Left forelimb (tissue), 1 donor: ENCODE measurements at places on chromosomes 6 and 20.

DNA sequence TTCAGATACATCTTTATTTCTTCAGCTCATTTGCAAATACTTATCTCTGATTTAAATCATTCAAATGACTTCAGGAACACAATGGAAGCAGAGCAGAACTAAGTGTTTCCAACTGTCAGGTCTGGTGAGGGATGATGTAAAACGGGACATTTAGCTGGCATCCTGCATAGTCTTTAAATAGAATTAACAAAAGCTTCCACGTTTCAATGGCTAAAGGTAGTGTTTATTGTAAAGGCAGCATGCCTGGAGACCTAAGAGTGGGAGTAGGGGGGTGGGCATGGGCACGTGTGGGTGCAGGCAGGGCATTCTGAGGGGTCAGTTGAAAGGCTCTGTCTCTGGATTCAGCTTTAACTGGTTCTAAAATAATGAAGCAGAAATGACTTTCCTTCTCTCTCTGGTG is 174.9 kb downstream of the PLCB1 start:
- DNase-seq, result no peak

- DNase-seq, result no peak
Measured at GRCh38 chr6:159754959-159755914, 6.6 kb upstream of the ACAT2 start.

DNA sequence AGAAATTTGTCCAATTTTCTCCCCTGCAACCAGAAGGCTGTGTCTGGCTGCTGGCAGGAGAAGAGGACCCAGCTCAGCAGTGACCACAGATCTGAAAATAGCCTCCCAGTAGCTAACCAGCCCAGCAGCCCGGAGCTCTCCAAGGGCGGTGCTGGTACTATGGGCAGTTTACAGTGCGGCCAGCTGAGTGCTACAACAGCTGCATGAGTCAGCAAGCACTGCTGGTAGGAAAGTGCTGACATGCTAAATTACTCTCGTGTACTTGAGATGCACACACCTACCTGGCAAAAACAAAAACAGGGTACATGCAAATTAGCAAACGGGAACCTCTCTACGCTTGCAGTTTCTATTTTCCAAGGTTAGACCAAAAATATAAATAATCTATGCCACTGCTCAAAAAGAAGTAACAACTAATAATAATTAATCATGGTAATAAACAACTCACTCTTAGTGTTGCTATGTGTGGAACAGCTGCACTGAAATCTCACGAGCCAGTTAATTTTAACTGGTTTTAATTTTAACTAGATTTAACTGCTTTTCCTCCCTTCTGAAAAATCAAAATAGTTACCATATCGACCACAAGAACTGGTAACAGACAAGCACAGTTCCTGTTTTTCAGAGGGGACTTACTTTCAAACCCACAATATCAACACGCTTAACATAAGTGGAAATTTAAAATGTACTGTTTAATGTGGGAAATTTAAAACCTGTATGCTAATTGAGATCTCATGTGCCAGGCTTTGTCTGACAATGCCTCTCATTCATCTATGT is 10.8 kb downstream of the BACH2 start:
- peak; percentile 80 for DNase-seq

- no peak for DNase-seq
Measured at GRCh38 chr6:124205921-124206320, 402.3 kb downstream of the NKAIN2 start.

- DNase-seq, result no peak
Measured at GRCh38 chr20:33693289-33693688, 7.1 kb upstream of the E2F1 start.

GRCh38 chr6:54519161-54519560 is 210.9 kb downstream of the TINAG start:
- no peak for DNase-seq

GRCh38 chr20:420721-421574 is 12.8 kb downstream of the RBCK1 start:
- DNase-seq, result no peak

DNA sequence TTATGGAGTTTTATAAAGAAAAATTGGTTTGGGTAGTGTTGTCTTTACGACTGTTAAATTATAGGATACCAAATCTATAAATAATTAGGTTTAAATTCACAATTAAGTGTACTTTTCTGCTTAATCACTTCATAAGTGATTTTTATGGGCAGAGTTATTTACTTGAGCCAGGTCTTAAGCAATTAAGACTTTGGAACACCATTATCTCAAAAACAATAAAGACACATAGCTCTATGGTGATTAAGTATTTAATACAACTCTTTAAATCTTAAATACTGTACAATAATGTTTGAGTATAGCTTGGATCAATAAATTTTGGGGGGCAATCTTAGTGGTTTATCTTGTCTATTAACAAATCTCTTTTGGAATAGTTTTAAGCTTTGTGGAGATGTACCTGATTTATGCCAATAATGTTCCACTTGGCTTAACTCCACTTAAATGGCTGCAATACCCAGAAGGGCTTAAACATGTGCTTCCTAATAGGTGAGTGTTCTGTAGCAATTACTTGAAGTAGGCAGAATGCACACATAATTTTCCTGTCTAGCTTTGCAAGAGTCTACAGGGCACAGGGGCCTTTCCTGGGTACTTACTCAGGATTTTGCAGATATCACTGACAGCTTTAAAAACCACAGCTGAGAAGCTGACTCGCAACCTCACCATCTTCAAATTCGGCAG is 7.5 kb downstream of the FERMT1 start:
- DNase-seq, result no peak

DNA sequence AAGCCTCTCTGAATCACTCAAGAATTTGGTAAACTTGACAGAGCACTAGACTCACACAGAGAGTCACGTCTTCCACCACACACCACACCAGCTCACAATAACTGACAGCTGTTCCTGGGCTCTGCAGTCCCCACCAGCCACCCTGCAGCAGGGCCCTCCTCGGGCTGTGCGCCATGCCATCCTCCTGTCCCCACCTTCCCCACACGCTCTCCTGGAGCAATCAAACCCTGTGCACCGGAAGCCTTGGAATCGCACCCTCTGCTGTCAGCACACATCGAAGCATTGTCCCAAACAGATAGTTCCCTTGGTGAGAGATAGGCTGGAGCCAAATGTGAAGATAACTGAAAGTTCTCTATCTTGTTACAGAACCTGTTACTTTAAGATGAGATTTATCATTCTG is 191.0 kb downstream of the TBXT start:
- no peak for DNase-seq

- DNase-seq, result no peak
Measured at GRCh38 chr6:64062960-64063683, 427.5 kb downstream of the PHF3 start.

GRCh38 chr6:163485388-163485851 is 70.9 kb downstream of the QKI start:
- DNase-seq, result no peak

- no peak for DNase-seq
Measured at GRCh38 chr6:90110971-90111370, 185.7 kb downstream of the BACH2 start.

DNA sequence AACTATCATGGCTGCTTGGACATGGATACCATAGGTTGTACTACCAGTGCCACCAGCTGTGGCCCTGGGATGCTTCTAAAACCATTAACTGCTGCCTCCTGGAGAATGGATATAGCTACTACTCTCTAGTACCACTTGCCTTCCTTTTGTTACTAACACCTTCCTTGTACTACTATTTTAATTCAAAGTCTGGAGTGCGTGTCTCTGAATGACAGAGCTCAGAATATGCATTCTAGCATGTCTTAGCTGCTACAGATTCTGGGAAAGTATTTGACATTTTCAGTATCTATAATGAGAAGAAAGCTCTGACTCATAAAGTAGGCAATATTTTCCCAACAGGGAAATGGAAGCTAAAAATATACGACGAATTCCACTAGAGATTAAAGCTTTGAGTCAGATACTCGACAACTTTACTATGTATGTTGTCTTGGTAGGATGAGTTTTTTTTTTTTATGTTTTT is 112.3 kb downstream of the PFDN4 start:
- DNase-seq, result no peak

DNA sequence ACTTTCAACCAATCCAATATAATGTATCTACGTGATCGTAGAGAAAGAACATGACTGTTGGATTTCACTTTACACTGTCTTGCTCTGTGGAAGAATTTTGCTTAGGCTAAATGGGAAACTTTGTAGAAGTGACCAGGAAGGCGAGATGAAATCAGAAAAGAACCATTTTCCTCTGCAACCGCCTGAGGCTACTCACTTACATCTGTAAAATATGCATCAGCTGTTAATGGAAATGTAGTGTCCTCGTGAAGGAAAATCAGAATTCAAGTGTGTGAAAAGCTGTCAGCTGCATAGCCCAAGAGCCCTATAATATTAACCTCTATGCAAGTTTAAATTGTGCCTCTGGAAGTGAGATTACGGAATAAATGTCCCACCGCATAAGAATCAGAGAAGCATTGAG is 277.9 kb downstream of the C6orf118 start:
- DNase-seq, result no peak

DNA sequence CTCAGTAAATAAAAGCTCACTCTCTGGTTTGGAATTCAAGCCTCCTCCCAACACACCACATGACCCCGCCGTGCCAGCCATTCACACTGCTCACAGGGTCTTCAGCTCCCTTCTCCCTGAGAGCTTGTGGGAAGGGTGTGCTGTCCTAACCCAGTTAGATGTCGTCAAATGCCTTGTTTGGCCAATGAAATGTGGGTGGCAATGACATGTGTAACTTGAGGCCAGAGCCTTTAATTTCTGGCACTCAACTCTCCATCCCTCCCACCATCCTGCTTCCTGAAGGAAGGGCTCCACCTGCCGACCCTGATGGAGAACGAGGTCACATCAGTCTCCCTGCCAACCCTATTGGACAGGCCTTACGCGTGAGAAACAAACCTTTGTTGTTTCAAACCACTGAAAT is 224.5 kb upstream of the AGPAT4 start:
- no peak for DNase-seq

- DNase-seq, result no peak
Measured at GRCh38 chr6:161242779-161243693, 30.8 kb downstream of the AGPAT4 start.

- DNase-seq, result no peak
Measured at GRCh38 chr6:25703005-25703404, 51.0 kb downstream of the SCGN start.

DNA sequence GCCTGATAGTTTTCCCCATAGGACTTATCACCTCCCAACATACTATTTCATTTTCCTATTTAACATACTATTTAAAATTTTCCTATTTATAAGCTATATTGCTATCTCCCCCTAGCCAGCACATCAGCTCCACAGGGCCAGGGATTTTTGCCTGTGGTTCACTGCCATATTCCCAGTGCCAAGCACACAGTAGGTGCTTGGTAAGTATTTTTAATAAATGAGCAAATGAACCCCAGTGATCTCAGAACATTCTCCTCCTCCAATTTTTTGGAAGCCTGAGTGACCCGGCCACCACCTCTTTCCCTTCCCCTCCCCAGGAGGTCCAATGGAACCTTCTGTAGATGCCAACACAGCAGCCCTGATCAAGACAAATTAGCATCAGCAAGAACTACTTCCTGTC is 33.3 kb downstream of the NFATC2 start:
- DNase-seq, result no peak

DNA sequence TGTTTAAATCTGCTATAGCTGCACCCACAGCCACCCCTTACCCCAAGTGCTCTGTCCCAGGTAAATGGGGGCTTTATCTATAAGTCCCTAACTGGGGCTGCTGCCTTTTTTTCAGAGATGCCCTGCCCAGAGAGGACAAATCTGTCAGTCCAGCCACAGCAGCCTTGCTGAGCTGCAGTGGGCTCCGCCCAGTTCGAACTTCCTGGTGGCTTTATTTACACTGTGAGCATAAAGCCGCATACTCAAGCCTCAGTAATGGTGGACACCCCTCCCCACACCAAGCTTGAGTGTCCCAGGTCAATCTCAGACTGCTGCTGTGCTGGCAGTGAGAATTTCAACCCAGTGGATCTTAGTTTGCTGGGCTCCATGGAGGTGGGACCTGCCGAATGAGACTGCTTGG is 505.2 kb downstream of the CBLN4 start:
- DNase-seq, result no peak

GRCh38 chr6:17768388-17768787 is 61.7 kb upstream of the NUP153 start:
- no peak for DNase-seq

DNA sequence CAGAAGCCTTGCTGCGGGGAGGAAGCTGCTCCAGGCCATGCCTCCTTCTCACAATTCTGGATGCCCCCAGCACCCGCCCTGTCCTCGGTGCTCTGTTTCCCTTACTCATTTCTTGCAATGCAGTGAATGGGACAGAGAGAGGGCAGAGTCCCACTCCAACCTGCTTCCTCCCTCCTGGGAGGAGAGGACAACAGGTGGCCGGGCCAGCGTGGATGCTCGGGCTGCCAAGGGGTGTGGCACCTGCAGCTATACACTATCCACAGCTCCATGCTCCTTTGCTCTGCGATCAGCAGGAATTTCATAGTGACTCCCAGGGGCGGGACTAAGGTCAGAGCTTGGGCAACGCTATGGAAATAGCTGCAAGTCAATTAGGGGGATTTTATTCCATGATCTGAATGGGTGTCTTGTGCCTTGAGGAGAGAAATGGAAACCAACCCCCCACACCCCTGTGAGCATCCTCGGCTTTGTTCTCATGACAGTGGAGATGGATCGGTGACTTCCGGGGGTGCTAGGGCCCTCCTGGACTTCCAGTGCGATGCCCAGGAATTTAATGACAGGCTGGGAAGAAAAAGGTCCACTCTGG is 192.5 kb downstream of the MYLK4 start:
- DNase-seq, result no peak

GRCh38 chr20:17955302-17955701 is 13.3 kb downstream of the SNX5 start:
- no peak for DNase-seq

- peak; percentile 50 for DNase-seq
Measured at GRCh38 chr6:31775633-31776484, 1.3 kb downstream of the VWA7 start.

- no peak for DNase-seq
Measured at GRCh38 chr6:38336922-38337321, 302.8 kb downstream of the BTBD9 start.

GRCh38 chr6:142916881-142917280 is 28.1 kb downstream of the HIVEP2 start:
- no peak for DNase-seq

DNA sequence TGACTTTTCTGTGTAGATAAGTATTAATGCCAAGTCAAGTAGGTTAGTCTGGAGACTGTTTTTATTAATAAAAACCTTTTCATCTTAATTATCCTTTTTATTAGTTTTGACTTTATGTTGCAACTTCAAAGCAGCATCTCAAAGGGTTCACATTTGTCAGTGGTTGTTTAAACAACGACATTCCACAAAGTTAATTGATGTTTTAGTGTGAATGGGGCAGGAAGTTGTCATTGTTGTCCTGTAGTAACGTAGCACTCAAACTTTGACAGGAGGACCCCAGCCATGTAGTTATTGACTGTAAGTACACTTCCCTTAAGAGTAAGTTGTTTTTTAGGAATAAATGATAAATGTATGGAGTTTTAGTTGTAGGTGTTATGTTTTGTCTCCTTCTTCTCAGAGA is 11.3 kb downstream of the SLC16A10 start:
- DNase-seq, result no peak

- no peak for DNase-seq
Measured at GRCh38 chr6:170512249-170512648, 40.9 kb downstream of the PSMB1 start.
